CD4-positive, alpha-beta T cell treated with Interleukin-17A for 1 hour (primary cell): ENCODE measurements at places on chromosomes 16 and 17.

DNA sequence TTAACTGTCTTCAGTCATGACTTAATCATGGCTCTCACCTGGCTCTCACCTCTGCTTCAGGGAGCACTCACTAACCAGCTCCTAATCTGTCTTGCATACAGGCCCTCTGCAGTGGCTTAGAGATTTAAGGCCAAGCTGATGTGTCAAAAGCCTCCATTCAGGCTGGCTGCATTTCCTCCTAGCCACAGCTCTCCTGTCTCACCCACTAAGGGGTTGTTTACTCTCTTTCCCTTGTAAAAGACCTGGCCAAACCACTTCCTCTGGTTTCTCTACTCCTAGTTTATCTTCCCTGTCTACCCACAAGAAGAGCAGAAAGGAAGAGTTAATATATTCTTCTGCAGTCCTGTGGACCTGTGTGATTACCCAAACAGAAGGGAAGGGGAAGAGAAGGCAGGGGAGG is 9.3 kb upstream of the ASIC2 start:
- no peak for DNase-seq

DNA sequence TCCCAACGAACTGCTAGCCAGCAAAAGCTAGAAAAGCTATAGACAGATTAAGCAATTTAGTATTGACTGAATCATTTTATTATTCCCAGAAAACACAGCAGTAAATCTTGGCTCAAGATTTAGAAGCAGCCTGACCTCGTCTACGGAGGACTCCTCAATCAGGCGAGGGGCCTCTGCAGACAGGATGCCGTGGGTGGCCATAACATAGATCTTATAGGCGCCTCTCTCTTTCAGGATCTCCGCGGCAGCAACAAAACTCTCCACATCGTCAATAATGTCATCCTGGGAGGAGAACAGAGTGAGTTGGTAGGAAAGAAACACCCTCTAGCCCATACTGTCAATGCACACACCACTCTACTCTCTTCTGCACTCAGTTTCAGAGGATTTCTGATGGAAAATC is 4.7 kb upstream of the QRICH2 start:
- no peak for DNase-seq

DNA sequence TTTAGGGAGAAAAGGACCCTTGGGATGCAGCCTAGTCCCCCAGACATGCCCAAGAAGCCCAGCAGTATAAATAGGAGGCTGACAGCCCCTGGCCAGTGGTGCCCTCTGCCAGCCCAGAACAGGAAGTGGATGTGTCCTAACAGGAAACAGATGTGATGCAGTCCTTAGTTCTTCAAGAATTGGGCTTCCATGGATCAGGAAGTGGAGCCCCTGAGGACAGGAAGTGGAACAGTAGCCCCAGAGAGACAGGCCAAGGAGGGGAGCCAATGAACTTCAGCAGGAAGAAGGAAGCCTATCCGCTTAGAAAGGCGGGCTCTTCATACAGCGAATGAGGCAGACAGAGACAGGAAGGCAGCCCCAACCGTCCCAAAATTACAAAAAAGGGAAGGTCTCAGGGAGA is 7.2 kb downstream of the CTF1 start:
- DNase-seq, result peak; percentile 31

GRCh38 chr16:79169239-79169638 is 431.3 kb downstream of the MAF start:
- no peak for DNase-seq

DNA sequence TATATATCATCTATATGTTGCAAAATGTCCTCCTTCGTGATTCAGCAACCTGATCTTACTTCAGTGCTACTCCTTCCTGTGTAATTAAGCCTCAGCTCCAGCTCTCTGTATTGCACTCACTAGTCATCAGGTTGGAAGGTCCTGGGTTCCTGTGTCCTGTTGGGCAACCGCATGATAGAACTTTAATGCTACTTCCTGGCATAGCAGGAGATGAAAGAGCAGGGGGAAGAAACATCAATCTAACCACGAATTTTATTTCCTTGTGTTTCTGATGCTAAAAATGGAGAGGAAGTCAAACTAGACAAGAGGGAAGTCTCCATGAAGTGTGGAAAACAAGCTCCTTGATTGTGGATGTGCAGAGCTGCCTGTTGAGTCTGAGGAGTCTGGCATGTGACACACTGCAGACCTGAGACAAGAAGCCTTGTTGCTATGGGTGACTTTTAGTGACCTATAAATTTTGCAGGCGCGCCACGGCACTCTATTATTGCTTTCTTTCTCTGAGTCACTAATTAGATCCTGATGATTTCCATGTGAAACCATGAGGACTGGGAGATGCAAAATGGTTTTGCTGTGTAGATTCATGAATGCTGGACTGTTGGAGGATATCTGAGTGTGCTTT is 25.6 kb downstream of the IGSF6 start:
- DNase-seq, result peak; percentile 52

GRCh38 chr17:59838052-59838916 is 54.5 kb downstream of the TUBD1 start:
- DNase-seq, result peak; percentile 64

- no peak for DNase-seq
Observed at GRCh38 chr16:50252874-50253513, 13.4 kb upstream of the ADCY7 start.

DNA sequence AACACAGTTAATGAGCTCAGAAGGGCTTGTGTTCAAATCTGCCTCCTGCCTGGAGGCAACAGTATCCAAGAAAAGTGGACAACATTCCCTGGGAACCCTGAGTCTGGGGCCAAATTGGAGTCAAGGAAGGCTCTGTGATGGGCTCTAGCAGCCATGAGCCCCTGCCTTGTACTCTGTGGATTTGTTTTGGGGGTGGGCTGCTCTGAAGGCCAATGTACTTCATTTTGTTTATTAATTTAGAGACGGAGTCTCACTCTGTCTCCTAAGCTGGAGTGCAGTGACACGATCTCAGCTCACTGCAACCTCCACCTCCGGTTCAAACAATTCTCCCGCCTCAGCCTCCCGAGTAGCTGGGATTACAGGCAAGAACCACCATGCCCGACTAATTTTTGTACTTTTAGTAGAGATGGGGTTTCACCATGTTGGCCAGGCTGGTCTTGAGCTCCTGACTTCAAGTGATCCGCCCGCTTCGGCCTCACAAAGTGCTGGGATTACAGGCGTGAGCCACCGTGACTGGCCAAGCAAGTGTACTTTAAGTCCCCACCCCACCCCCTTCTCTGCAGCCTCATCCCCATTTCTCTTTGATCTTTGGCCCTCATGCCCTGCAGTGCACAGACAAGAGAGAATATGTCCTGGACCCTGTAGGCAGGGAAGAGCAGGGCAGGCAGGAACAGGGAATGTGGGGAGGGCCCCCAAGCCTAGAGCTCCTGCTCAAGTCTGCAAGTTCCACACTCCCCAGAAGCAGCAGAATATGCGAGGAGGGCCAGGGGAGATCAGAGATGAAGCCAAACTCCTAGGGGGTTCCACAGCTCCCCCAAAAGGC is 2.7 kb upstream of the GIP start:
- DNase-seq, result no peak

DNA sequence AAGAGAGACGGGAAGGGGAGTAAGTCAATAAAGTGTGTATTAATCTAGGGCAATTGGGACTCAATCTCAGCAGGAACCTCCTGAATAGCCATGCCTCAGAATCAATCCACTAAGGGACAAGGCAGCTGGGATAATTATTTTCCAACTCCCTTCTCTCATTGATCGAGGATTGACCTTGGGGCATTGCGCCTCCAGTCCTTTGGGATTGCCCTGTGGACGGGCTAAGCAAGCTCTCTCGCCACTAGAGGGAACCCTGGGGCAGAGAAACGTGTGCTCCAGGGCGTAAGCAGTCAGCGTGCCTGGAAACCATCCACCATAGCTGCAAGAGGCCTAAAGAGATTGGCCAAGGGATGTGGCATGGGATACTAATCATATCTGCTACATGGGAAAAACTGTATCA is 53.9 kb upstream of the ERCC4 start:
- DNase-seq, result peak; percentile 20

DNA sequence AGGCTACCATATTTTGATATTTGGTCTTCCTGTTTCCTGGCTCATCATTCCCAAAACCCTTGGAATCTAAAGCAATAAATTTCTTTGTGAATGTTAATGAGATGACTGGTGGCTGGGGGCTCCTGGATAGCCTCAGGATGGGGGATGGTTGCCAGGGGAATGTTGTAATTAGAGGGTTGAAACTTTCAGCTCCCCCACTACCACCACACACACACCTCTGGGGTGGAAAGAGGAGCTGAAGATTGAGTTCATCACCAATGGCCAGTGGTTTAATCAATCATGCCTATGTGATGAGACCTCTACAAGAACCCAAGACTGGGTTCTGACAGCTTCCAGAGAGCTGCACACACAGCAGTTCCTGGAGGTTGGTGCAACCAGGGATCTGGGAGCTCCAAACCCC is 59.1 kb downstream of the HS3ST3A1 start:
- DNase-seq, result no peak

DNA sequence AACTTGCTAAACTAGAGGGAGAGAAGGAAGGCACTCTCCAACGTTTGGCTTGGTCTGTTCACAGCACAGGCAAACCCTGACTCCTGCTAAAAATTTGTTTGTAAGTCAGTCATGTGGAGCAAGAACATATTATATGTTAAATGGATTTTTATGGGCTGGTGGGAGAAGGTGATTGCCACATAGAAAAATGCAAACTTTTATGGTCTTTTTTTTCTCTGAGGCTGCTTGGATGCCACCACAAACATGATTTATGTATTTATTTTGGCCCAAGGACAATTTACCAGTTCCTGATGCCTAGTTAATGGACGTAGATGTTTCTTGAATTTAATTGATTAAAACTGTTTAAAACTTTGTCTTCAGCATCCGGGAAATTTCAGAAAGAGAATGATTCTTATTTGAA is 274.2 kb upstream of the MYOCD start:
- no peak for DNase-seq

GRCh38 chr17:74961657-74962350 is 10.8 kb downstream of the HID1 start:
- peak; percentile 85 for DNase-seq

DNA sequence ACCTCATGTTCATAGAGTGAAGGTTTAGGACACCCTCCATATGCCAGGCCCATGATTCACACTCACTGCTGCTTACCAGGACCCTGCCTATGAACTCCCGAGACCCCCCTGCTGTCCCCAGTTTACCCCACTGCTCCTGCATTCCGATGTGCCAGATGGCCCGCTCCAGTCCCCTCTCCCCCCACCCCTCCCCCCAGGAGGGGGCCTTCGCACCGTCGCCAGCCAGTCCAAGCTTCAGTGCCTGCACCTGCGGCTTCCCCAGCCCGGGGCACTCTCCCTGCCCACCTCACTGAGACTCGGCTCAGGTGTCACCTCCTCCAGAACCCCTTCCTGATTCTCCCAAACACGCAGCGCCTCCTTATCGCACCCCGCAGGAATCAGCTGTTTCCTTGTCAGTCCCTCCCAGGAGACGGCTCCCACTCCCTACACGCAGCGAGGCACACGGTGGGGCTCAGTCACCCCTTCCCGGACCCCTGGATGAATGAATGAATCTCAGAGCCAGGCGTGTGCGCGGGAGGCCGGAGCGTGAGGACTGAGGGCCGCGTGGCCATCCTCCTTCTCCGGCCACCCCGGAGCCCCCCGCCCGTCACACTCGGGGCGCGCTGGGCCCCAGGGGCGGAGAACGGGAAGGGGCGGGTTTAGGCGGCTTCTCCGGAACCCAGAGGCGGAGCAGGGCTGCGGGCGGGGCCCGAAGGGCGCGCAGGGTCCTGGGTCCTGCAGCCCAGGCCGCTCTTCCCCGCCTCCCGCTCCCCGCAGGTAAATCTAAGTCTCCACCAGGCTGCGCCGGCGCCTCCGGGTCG is 1.6 kb downstream of the MYO1C start:
- peak; percentile 68 for DNase-seq

DNA sequence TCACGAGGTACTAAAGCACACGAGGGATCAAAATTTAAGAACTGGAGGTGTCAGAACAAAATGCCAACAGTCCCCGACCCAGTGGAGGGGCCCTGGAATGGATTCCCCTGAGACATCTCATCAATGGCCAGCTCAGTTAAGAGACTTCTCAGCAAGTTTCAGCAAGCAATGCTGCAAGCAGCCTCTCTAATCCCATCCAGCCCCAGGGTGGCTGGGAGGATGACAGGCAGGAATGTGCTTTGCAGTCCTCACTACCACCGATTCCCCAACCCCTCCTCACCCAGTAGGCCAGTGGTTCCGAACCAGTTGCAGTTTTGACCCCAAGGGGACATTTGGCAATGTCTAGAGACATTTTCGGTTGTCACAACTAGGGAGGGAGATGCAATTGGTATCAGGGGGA is 8.7 kb downstream of the GPRC5B start:
- no peak for DNase-seq

GRCh38 chr16:70649300-70649699 is 2.9 kb downstream of the IL34 start:
- DNase-seq, result no peak

GRCh38 chr16:79839466-79840341 is 239.2 kb upstream of the MAF start:
- DNase-seq, result no peak

GRCh38 chr17:4014148-4014927 is 50.1 kb upstream of the ATP2A3 start:
- no peak for DNase-seq

GRCh38 chr17:48593126-48593829 is at the start of gene HOXB5:
HOXB5 (minus strand) TSS chr17:48593779; CDS start chr17:48593682, 97 bp downstream.
- DNase-seq, result no peak

GRCh38 chr17:50634915-50635731 is 442 bp downstream of the ABCC3 start:
- DNase-seq, result no peak

GRCh38 chr16:81645925-81646324 is 133.2 kb upstream of the PLCG2 start:
- DNase-seq, result no peak

DNA sequence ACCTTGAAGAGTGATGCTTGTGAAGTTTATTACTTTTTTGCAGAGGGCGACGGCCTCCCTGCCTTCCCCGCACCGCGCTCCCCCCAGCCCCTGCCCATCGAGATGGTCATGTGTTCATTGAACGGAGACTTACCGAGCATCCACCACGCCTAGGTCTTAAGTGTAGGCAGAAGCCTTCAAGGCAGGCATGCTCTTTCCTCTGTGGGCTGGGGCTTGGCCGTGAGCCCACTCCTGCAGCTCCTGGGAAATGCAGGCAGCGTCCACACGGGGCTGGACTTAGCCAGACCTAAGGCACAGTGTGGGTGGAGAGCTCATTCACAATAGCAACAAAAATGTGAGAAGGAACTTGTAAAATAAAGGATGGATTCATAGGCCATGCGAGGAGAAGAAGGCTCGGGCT is 19.2 kb downstream of the RNF213 start:
- DNase-seq, result no peak

GRCh38 chr16:89484041-89484501 is 6.3 kb downstream of the ANKRD11 start:
- peak; percentile 75 for DNase-seq

- no peak for DNase-seq
Observed at GRCh38 chr16:50001144-50001543, 23.9 kb upstream of the CNEP1R1 start.

GRCh38 chr16:12574721-12575120 is 229.0 kb downstream of the CPPED1 start:
- DNase-seq, result no peak

GRCh38 chr17:1546292-1546922 is 16.2 kb downstream of the PITPNA start:
- DNase-seq, result no peak
